ENCODE measurements at places on chromosomes 4 and X. TPM values are rescaled to one million over a fixed set of nuclear protein-coding genes. Genes with fewer than 3 reads are reported as not detected.

ARHGEF6 gene
- total RNA-seq: 4.2 TPM

DCAF4L1 gene
- total RNA-seq: 0.06 TPM

DTHD1 gene
- not detected for total RNA-seq

FRG2 gene
- not detected for total RNA-seq

DDX60 gene
- total RNA-seq: 13.3 TPM

CT45A10 gene
- not detected for total RNA-seq

ADGRG4 gene
- total RNA-seq: not detected

TSC22D3 gene
- 141 TPM for total RNA-seq

TKTL2 gene
- not detected for total RNA-seq

WWC2 gene
- total RNA-seq: 11.7 TPM

SHROOM2 gene
- total RNA-seq: 0.49 TPM

IGBP1 gene
- 86.9 TPM for total RNA-seq

ENAM gene
- total RNA-seq: not detected

CT47B1 gene
- total RNA-seq: not detected

GATA1 gene
- not detected for total RNA-seq

HSFX1 gene
- total RNA-seq: 0.56 TPM

ACSL1 gene
- 57.8 TPM for total RNA-seq

BEX2 gene
- not detected for total RNA-seq

RNF128 gene
- total RNA-seq: not detected

ADGRL3 gene
- total RNA-seq: 2.7 TPM

IBSP gene
- total RNA-seq: not detected

AADAT gene
- 4.6 TPM for total RNA-seq

FAM47E gene
- 0.44 TPM for total RNA-seq

COL25A1 gene
- total RNA-seq: 0.25 TPM

CT55 gene
- total RNA-seq: not detected

LRAT gene
- not detected for total RNA-seq

OPN1LW gene
- total RNA-seq: not detected

NLGN3 gene
- total RNA-seq: 0.10 TPM

ZNF157 gene
- not detected for total RNA-seq

VSIG4 gene
- not detected for total RNA-seq

NPFFR2 gene
- total RNA-seq: not detected

MAGEA4 gene
- not detected for total RNA-seq

HTN1 gene
- not detected for total RNA-seq

RBMX gene
- 150 TPM for total RNA-seq

STATH gene
- total RNA-seq: not detected

NEUROG2 gene
- not detected for total RNA-seq

ACSL4 gene
- total RNA-seq: 84.9 TPM

LONRF3 gene
- 1.8 TPM for total RNA-seq

ZNF827 gene
- 3.1 TPM for total RNA-seq

GAGE13 gene
- not detected for total RNA-seq

DCHS2 gene
- not detected for total RNA-seq

SULT1B1 gene
- total RNA-seq: not detected

VSIG1 gene
- total RNA-seq: not detected

DUX4 gene
- total RNA-seq: not detected

TLR10 gene
- total RNA-seq: not detected

UGT2B11 gene
- total RNA-seq: not detected

CENPVL2 gene
- total RNA-seq: not detected

UNC5C gene
- total RNA-seq: 18.1 TPM

OTUD6A gene
- total RNA-seq: not detected
